Stimulated activated CD8-positive, alpha-beta memory T cell treated with anti-CD3 and anti-CD28 coated beads, Interleukin-15, amount 100 ng/mL, for 4 hours (primary cell): ENCODE measurements at places on chromosomes 16 and 17.

GRCh38 chr17:48254896-48255295 is 147.3 kb downstream of the SNX11 start:
- DNase-seq: no peak

DNA sequence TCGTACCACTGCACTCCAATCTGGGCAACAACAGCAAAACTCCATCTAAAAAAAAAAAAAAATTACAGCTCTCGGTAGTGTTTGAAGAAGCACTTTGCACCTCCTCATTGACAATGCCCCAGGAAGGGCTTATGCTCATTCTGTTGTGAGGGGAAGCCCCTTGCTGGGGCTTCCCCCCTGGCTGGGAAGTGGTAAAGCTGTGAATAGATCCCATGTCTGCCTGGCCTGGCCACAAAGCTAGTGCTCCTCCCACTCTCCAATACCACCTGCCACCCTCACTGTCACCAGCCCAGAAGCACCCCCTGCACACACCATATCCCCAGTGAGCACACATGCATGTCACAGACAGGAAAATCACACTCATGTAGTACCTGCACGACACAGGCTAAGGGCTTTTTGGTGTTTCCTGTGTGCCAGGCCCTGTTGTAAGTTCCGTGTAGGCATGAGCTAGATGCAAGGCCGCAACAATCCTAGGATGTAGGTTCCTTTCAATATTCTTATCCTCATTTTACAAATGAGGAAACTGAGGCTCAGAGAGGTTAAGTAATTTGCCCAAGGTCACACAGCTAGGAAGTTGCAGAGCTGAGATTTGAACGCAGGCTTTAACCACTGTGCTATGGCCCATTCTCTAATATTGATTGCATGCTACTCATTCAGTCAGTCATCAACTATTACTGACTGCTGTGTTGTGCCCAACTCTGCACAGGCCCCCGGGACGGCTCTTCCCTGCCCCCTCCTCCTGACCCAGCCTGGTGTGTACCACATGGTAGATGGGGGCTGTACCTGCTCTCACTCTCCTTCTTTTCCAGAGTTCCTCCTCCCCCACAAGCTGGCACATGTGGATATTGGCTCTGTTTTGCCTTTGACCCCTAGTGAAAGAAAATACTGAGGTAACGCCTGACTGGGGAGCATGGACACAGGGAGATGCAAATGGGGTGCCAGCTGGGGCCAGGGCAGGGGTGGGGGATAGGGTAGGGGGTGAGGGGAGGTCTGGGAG is 11.9 kb upstream of the COL1A1 start:
- DNase-seq: no peak

DNA sequence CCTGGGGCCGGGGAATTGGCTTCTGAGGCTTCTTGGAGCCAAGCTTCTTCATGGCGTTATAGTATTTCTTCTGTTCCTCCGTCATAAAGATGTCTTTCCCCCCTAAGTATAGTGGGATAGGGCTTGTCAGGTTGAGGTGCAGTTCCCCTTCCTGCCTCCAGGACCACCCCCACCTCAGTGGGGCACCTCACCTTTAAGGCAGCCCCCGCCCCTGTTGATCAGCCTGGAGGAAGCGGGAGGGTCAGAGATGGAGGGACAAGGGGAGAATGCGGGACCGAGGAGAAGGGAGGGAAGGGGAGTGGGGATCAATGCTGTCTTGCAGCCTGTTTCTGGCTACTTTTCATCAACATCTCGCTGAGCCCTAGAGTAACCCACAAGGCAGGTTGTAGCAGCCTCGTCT is 11.6 kb upstream of the CD79B start:
- no peak for DNase-seq

GRCh38 chr16:53779186-53779585 is 75.2 kb downstream of the FTO start:
- DNase-seq: no peak

DNA sequence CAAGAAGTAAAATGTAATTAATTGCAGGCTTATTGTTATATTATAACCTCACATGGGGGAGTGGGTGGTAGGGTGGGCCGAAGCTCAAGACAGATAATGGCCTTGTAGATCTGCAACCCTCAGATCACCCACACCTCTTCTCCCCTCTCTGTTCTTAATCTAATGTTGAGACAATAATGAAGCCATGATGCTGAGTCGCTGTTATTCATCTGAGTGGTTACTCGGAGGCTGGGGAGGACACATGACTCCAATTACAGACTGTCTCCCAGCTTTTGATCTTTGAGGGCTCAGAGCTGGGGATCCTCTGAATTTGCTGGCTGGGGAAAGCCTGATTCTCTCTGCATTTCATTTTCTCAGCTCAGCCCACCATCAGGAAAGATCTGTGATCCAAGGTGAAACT is 275.3 kb downstream of the SHISA9 start:
- DNase-seq: no peak

- DNase-seq: no peak
These were observed 10.4 kb downstream of the MILR1 start for GRCh38 chr17:64459284-64459747.

- no peak for DNase-seq
These were observed 76.6 kb upstream of the TNRC6A start for GRCh38 chr16:24652803-24653202.

GRCh38 chr16:46618516-46618915 is 2.7 kb downstream of the SHCBP1 start:
- no peak for DNase-seq

- DNase-seq: no peak
These were observed 30.3 kb upstream of the ZNF750 start for GRCh38 chr17:82870091-82870491.

DNA sequence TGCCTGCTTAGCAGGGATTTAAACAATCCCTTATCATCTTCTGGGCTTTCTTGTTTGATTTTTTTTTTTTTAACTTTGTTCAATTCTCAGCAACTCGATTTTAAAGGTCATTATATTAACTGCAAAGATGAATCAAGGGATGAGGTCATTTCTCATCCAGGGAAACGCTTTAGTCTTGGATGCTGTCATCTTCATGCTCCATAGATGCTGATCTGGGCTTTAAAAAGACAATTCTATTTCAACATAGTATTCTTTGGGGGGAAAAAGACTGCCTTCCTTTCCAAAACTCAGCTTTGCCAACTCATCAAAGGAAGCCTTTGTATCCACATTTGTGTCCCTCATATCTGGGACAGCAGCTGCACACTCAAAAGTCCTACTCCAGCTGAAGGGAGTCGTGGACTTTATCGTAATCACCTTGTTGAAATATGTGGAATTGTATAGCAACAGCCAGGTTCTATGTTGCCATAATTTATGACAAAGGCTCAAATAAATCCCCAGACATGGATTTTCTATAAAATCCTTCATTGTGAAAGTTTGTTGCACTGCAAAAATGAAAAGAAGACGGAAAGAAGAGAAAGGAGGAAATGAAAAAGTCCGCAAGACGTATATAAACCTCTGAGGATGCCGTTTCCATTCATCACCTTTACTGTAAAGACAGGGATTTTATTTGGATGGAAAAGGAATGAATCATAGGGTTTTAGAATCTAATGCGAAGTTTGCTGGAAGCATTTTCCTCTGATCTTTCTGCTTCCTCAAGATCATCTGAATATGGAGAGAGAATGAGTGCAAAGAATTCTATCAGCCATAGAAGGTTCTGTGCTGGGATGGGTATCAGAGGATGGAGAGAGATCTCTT is 48.6 kb upstream of the XYLT1 start:
- DNase-seq: no peak

DNA sequence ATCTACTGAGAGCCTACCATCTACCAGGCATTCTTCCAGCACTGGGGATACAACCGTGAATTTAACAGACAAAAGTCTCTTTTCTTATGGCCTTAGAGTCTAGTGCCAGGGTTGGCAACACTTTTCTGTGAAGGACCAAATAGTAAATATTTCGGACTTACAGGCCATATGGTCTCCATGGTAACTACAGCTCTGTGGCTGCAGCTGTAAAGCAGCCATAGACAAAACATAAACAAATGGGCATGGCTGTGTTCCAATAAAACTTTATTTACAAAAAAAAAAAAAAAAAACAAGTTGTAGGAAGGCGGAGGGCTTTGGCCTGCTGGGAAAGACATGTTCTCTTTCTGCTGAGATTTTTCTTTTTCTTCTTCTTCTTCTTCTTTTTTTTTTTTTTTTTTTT is 98.7 kb downstream of the ABCC12 start:
- DNase-seq: no peak

- no peak for DNase-seq
These were observed 110.8 kb upstream of the CDH5 start for GRCh38 chr16:66255647-66256046.

GRCh38 chr17:49132699-49133364 is at the start of gene B4GALNT2:
Gene B4GALNT2, plus strand, starts transcription at chr17:49132769. Its CDS starts 24 bp downstream, at chr17:49132793.
- no peak for DNase-seq

- DNase-seq: no peak
These were observed 96.6 kb downstream of the NXN start for GRCh38 chr17:882827-883585.

GRCh38 chr16:27232061-27232900 is 29.0 kb downstream of the KDM8 start:
- DNase-seq: no peak

GRCh38 chr16:73122604-73123391 is 74.9 kb upstream of the ZFHX3 start:
- no peak for DNase-seq

DNA sequence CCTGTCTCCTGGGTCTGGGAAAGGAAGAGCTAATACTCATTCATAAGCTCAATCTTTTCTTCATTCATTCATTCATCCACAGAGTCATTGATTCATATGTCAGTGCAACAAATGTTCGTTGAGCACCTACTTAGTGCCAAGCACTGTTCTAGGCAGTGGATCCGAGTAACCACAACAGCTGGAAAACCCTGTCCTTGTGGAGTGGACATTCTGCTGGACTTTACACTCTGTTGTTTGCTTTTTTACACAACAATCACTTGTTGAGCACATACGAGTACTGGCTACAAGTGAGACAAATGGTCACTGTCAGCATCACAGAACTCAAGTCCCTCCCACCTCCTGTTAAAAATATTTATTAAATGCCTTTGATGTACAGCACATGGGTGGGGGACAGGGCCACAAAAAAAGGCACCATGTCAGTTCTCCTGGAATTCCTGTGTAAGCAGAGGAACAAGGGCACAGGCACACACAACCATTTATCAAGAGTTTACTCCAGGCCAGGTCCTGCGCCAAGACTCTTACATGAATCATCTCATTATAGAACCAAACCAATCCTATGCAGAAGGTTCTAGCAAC is 46.9 kb downstream of the TEKT5 start:
- DNase-seq: no peak

- DNase-seq: peak; percentile 45
These were observed 526 bp downstream of the CBFB start for GRCh38 chr16:67029254-67030096.
